NCI-H1930 (cell line): ENCODE measurements at places on chromosomes 3 and 15.

GRCh38 chr3:177351757-177352158, 154.5 kb upstream of the TBL1XR1 start:
- DNase-seq: no peak

DNA sequence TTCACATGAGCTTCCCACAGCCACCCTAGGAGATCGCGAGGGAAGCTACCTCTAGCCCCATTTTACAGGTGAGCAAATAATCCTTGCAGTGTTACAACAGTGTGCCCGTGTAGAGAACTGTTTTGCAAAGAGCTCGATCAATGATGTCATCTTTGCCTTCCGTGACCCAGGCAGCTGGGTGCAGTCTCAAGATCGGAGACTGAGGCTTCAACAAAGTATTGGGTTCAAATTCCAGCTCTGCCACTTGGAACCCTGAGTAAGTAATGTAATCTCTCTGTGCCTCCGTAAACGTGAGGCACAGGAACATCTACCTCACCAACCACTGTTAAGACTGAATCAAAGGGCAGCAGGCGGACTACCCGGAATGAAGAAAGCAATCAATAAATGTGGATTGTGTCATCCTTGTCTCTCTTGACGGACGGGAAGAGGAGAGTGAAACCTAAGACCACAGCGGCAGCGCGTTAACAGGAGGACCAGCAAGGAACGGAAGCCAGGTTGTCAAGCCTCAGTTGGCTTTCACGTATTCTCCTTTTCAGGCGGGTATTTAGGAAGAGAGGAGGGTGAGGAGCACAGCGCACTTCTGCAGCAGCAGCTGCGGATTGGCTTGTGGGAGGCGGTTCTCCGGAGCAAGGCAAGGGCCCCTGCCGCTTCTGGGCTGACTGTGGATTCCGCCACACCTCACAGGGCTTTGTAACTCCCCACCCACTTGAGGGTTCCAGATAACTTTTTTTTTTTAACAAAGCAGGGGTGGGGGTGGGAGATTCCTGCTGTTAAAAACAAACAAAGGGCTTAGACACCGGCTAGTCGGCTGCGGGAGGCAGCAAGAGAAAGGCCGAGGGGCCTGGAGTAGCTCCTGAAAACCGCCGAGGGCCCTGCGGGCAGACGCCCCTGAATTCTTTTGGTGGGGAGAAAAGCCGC, 1.5 kb upstream of the SMAD3 start:
- no peak for DNase-seq

GRCh38 chr3:48898383-48899234, at the start of gene SLC25A20:
Gene SLC25A20, minus strand, starts transcription at chr3:48898882. Its CDS starts 88 bp downstream, at chr3:48898794.
- peak; percentile 74 for DNase-seq

DNA sequence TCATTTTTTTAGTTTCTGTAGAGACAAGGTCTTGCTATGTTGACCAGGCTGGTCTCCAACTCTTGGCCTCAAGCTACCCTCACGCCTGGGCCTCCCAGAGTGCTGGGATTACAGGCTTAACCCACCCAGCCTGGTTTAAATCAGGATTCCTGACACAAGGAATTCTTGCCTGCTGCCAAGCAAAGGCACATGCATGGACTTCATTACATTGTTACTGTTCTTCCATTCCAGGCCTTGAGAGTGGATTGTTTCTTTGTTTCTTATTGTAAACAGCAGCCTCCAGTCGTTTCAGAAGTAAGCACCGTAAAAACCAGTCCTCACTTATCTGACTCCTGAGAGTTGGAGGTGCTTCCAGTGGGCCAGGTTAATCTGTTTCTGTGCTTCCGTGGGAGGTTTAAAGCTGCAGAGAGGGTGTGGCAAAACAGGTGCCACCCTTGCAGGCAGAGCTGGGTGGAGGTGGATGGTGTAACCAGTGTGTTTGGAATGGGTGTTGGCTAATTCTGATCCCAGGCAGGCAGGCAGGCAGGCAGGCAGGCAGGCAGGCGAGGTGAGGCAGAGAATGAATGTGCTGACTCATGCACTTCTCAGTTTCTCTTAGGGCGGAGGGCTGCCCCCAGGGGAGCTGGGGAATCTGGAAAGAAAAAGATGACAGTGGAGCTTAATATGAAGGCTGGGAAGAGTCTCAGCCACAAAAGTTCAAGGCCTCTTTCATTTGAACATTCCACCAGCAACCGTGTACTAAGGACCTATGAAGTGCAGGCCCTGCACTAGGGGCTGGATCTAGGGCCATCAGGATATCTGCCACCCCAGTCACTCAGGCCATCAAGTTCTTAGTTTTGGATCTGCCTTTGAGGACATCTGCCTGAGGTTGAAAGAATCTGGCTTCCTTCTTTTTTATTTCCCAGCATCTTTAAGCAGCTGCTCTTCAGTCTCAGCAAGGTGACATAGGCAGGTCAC, 37.0 kb upstream of the CDCP1 start:
- no peak for DNase-seq

DNA sequence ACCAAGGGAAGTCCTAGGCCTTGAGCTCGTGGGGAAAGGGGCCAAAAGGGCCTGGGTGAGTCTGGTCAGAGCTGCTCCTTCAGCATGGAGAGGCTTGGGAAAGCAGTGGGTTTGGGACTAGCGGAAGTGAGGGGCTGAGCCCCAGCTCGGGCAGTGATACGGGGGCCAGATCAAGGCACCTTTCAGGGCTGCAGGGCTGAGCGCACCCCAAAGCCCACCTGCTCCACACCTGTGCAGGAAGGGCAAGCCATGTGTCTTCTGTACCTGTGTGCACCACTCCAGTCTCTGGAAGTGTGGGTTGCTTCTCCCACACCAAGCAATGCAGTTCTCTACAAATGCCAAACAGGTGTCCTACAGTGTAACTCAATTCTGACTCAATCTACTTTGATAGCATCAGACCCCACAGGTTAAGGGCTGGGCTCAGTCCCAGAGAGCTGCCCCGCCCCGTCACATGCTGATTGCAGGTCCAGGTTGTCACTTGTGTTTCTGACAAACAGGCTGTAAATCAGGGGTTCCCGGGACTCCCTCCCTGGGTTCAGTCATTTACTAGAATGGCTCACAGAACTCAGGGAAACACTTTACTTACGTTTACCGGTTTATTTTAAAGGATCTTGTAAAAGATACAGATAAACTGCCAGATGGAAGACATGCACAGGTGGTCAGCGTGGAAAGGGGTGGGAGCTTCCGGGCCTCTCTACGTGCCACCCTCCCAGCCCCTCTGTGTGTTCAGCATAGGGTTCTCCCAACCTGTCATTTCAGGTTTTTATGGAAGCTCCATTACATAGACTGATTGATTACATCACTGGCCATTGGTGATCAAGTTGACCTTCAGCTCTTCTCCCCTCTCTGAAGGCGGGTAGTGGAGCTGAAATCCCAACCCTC, 28.8 kb upstream of the KLF13 start:
- no peak for DNase-seq

DNA sequence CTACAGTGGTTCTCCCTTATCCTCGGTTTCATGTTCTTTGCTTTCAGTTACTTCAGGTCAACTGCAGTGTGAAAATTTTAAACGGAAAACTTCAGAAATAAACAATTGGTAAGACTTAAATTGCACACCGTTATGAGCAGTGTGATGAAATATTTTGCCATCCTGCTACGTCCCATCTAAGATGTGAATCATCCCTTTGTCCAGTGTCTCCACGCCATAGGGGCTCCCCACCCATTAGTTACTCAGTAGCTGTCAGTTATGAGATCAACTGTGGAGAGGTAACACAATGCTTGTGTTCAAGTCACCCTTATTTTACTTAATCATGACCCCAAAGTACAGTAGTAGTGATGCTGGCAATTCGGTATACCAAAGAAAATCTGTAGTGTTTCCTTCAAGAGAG, 47.4 kb downstream of the TJP1 start:
- DNase-seq: no peak

DNA sequence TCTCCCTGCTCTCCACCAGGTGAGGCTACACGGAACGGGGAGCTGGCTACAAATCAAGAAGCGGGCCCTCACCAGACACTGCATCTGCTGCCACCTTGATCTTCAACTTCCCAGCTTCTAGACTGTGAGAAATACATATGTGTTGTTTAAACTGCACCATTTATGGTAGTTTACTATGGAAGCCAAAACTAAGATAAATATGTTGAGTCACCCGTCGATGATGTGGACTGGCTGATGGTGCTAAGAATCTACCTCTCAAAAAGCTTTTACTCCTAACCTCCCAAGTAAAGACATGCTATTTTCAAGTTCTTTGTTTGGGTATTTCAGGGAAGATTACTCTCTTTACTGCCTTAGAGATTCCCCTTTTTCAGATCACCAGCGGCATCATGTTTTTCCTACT, 110.9 kb downstream of the VGLL3 start:
- no peak for DNase-seq

GRCh38 chr3:121883507-121883906, 10.7 kb upstream of the SLC15A2 start:
- no peak for DNase-seq

DNA sequence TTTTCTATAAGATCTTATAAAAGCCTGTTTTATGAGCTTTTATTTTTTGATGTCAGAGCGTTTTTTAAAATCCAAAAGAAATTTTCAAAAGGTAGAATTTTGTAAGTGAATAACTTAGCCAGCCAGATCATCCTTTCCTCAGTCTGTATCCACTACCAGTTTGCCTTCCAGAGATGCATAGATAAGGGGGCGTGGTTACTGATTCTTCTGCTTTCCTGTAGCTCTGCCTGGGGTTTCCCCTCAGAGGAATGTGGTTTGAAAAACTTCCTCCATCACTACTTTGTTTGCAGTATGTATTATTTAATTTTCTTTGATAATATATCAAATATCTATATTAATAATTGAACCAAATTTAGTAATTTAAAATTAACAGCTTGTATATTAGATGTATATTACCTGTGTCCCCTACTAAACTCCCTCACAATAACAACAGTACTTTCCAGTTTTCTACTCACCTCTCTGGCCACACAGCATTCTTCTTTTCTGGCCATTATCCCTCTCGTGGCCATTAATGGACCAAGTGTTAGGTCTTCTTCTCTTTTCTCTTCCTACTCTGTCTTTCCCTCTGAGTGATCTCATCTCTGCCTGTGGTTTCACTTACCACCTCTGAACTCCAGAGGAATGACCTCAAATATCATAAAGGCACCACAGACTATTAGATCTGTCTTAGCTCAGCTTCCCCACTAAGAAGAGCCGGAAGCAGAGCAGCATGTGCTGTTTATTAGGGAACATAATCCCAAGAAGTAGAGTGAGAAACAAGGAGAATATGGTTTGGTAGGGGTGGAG, 239.7 kb downstream of the UBE2E2 start:
- no peak for DNase-seq

DNA sequence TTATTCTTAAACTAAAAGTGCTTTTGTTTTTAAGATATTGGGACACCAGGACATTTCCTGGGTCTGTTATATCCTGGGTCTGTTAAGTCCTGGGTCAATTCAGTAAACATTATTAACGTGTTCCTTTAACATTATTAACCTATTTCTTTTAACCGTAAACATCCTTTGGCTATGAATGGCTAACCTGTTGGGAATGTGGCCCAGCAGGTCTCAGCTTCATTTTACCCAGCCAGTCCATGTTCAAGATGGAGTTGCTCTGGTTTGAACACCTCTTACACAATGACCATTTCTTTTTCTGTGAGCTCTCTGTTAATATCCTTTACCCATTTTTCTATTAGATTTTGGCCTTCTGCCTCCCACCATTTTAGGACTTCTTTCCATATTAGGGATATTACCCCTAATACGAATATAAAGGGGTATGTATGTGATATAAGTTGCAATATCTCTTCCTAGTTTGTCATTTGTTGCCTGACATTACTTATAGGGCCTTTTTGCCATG, 88.9 kb upstream of the NEDD4 start:
- DNase-seq: no peak

GRCh38 chr3:87873136-87873535, 185.7 kb downstream of the CGGBP1 start:
- DNase-seq: no peak
